ENCODE measurements at places on chromosomes 7 and 10.

- DNase-seq: no peak
These were observed 65.5 kb downstream of the MKX start for GRCh38 chr10:27680006-27680557.

GRCh38 chr10:102240467-102241031 is 763 bp downstream of the PITX3 start:
- DNase-seq: no peak

DNA sequence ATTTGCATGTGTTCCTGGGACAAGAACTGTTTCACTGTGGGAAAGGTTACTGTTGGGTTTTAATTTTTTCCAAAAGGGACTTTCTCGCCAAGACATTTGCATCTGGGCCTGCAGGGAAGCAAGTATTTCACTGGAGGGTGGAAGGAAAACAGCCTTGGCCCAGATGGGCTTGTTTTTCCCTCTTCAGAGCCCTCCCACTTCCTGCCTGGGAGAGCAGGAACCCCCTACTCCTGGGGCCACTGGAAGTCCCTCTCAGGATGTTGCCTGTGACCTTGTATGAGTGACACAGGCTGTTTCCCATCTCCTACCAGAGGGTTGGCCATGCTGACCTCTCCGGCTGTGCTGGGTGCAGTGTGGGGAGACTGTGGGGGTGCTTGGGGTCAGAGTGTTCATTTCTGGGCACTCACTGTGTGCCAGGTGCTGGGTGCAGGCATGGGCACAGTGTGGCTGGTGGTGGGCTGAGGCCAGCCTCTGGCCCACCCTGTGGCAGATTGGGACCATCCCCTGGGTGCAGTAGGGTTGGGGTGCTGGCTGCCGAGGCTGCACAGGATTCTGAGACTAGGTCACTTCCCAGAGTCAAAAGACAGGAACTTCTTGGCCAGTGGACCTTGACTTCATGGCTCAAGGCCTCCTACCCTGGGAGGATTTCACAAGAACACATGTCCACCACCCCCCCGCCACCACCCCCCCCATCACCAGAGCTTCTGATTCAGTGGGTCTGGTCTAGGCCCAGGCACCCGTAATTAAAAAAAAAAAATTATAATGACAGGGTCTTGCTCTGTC is 10.2 kb downstream of the TSPAN15 start:
- DNase-seq: no peak

GRCh38 chr7:157272351-157273207 is 64.2 kb upstream of the DNAJB6 start:
- DNase-seq: no peak

GRCh38 chr7:42095791-42096190 is 141.2 kb downstream of the GLI3 start:
- no peak for DNase-seq

DNA sequence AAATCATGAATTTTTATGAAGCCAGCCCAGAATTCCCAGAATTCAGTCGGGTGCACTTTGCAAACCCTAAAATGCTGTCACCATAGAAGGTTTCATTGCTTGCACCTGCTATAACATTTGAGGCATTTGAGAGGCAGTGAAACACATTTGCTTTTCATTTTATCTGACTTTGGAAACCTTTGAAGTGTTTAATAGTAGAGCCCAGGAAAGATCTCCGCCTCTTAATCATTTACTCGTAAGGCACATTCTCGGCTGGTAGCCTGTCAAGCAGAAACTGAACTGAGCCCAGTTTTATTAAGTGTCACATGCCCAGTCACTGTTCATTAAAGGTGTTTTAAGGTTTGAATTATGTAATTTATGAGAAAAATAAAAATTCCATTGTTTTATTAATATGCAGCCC is 247.6 kb downstream of the EMX2 start:
- no peak for DNase-seq

DNA sequence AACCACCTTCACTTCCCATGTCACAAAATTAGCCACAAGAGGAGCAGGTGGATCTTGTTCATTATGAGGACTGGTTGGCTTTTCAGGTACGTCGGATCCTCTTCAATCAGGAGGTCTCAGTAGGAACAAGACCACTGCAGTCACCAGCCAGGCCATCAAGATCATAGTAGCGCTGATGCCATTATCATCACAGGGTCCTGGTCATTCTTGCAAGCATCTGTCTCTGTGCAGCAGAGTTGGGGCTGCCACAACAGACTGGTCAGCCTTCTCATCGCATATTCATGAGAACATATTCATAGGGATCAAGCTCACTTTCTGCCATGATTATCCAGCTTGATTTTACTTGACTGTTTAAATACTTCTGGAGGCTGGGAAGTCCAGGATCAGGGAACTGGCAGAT is 67.1 kb downstream of the ADCYAP1R1 start:
- DNase-seq: no peak

GRCh38 chr10:35040760-35041501 is 49.2 kb downstream of the CUL2 start:
- no peak for DNase-seq
